ENCODE measurements at places on chromosomes 6 and 20.

DNA sequence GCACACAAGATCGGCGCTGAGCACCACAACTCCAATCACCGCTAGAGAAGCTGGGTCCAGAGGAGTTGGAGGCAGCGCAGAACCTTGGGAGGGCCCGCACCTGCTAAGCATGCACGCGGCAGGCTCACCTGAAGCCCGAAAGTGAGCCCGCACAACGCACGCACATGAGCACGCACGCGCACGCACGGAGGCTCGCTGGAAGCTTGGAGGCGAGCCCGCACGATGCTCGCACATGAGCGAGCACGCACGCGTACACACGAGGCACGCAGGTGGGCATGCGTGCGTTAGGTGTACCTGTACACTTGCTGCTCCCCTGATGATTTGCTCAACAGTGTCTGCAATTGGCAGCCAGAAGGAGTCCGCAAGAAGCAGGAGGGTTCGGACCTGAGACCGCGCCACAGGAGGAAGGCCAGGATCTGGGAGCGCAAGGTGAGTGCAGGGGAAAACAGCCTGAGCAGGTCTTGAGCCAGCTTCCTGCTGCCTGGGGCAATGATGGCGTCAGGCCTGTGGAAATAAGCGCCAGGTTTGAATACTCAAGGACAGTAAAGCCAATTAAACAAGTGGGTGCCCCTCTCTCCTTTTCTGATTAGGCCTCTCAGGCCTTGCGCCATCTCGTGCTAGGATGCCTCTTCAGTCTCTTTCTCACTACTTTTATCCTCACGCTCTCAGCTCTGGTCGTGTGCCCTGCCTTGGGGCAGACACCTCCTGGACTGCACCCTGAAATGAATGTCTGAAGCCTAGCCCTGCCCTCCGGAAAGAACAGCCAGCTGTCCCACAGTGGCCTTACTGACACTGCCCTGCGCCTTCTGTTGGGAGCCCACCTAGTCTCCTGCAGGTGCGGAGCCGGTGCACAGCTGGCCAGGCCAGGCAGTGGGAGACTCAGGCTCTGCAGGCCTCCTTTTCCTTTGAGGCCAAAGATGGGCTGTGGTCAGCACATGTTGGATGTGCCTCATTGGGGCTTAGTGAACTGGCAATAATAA, 340.4 kb downstream of the CDC5L start:
- no peak for DNase-seq

DNA sequence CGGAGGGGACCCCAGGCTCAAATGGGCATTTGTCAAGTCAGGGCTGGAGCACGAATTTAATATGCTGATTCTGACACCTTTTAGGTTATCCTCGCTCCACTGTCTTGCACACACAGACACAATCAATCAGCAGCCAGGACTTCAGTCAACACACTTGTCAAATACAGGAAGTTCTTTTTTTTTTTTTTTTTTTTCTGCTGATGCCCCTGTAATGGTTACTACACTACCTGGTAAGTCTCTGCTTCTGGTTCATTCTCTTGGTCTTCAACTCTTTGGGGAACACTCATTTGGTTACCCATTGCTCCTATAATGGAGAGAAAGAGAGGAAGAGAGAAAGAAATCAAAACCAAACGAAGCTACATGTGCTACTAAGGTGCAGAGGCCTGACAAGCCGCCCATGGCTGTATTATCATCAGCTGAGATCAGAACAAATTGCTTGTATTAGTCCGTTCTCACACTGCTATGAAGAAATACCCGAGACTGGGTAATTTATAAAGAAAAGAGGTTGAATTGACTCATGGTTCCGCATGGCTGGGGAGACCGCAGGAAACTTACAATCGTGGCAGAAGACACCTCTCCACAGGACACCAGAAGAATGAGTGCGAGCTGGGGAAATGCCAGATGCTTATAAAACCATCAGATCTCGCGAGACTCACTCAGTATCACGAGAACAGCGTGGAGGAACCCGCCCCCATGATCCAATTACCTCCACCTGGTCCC, 11.8 kb downstream of the BCAS1 start:
- DNase-seq: no peak

DNA sequence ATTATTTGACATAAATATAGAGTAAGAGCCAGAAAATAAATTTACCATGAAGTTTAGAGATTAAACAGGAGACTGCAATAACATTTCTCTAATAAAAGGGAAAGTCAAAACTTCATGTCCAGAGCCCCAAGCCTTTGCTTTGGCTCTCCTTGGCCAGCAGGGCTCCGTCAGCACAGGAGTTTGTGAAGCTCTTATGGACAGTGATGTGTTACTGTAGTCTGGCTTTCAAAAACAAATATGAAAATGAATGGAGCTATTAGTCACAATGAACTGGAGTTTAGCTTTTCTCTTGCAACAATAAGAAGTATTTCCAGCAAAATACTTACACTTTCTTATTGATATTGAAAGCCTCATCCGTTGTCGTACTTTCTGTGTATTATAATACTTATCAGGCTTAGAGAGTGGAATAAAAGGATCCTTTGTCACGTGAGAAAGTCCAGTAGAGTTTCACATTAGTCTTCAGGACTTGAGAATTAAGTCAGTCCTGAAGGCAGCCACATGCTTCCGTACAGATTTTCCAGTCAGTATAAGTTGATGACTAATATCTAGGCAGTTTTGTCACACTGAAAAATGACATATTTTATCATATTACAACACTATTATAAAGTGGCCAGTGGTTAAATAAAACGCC, 117.0 kb upstream of the PRL start:
- DNase-seq: no peak

- DNase-seq: no peak
Measured at GRCh38 chr6:126100386-126100785, 114.0 kb downstream of the TRMT11 start.

GRCh38 chr6:12582421-12583110, 134.0 kb upstream of the PHACTR1 start:
- DNase-seq: no peak

DNA sequence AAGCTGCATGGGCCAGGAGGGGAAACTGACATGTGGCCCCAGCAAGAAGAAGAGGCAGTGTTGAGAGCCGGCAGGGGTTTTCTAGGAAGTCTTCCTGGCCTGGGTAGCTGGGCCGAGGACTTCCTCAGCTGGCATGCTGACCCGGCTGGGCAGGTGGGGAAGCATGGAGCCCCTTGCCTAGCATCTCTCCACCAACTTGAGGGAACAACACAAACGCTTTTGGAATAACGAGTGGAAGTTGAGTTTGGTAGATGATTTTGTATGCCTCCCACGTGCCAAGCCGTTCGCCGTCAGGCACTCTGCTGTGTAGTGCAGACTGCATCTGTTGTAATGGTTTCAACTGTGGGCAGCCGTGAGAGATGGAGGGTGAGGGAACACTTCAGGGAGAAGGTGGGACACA, 7.3 kb downstream of the TMEM181 start:
- no peak for DNase-seq

DNA sequence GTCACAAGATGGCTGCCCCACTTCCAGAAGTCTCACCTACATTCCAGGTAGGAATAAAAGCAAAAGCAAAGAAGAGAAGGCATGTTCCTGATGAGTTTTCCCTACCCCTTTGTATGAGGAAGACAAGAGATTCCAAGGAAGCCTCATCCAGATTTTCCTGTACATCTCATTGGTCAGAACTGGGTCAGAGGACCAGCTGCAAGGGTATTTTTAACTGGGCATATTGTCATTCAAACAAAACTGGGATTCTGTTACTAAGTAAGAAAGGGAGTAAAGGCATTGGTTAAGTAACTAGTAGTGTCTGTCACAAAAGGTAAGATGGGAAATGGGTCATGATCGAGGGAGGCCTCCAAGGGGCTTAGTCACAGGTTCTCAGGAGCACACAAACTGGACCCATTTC, 28.2 kb upstream of the RIMS4 start:
- no peak for DNase-seq

DNA sequence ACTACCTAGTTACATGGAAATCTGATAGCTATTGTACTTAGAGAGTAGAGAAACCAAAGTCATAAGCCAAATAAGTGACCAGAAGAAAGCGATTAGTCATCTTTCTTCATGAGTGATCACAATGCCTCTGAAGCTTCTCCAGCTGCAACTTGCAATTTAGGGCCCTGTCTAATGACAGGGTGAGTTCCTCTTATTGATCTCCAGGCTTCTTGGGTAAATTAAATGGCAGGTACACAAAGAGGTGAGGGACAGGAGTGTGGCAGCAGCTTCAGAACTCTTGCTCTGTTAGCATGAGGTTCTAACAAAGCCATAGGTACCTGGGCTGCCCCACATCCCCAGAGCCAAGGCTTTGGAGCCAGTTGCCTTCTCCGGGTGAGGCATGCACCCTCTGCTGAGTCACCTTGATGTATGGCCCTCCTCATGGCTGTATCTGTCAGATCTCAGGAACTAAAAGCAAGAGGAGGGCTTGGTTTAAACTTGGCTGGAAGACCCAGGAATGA, 60.8 kb downstream of the PRDM1 start:
- no peak for DNase-seq

GRCh38 chr6:109441069-109441816, 719 bp downstream of the SMPD2 start:
- DNase-seq: no peak

DNA sequence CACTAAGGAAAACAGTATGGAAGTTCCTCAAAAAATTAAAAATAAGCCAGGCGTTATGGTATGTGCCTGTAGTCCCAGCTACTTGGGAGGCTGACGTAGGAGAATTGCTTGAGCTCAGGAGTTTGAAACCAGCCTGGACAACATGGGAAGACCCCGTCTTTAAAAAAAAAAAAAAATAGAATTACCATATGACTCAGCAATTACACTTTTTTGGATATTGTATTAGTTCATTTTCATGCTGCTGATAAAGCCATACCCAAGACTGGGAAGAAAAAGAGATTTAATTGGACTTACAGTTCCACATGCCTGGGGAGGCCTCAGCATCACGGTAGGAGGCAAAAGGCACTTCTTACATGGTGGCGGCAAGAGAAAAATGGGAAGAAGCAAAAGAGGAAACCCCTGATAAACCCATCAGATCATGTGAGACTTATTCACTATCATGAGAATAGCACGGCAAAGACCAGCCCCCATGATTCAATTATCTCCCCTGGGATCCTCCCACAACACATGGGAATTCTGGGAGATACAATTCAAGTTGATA, 10.8 kb upstream of the SMIM29 start:
- no peak for DNase-seq

GRCh38 chr6:127053032-127053874, 65.2 kb upstream of the RSPO3 start:
- DNase-seq: no peak

All from stimulated activated CD8-positive, alpha-beta memory T cell treated with anti-CD3 and anti-CD28 coated beads, Interleukin-2, amount 100 ng/mL, for 48 hours (primary cell).